ENCODE measurements at places on chromosomes 4 and X.

DNA sequence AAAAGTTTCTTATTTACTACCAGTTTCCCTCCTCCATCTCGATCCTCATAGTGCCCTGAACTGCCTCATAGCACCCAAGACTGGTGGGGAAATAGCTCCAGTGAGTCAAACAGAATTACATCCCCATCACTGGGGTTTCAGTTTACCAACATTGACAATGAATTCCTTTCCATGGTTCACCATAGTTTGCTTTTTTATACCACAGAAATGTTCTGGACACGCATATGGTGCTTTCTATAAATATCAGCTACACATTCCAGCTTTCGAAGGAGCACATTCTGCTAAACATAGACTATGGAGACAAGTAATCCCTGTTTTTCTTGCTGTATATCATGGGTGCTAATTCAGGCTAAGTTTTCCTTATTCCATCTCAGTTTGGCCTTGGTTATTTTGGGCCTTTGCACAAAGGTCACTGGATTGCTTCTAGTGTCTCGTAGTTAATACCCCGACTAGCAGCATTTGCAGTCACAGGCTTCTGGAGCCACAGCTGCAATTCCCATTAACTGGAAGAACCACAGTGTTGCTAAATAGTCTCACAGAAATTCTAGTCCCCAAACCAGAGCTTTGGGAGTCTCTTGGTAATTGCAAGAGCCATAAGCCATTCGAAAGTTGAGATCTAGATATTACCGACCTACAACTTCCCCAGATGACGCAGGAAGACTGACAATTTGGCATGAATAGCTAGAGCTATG, 53.4 kb upstream of the TRPC3 start:
- no peak for DNase-seq

GRCh38 chr4:133270021-133270570, 121.0 kb downstream of the PCDH10 start:
- DNase-seq: no peak

DNA sequence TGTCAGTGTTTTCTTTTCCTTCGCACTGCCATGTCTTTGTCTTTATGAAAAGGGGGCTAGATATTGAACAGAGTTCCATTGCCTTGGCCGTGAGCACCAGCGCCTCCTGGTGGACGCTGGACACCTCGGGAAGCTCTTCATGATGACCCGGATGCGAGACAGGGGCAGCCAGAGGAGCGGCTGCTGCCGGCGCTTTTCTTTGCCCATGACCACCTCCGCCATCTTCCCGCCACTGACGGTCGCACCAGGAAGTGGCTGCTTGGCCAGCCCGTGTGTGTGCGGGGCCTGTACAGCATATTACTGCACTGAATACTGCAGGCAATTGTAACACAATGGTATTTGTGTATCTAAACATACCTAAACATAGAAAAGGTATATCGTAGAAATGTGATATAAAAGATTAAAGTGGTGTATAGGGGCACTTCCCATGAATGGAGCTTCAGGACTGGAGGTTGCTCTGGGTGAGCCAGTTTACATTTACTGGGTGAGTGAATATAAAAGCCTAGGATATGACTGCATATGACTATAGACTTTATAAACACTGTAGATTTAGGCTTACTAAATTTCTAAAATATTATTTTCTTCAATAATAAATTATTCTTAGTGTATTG, 15.8 kb upstream of the GRIA2 start:
- DNase-seq: no peak

- no peak for DNase-seq
Observed at GRCh38 chrX:66013194-66013816, 26.6 kb downstream of the VSIG4 start.

- DNase-seq: peak; percentile 35
Observed at GRCh38 chr4:156971676-156972378, at the start of gene PDGFC. PDGFC (minus strand) TSS chr4:156971799; CDS start chr4:156970903, 896 bp downstream.

DNA sequence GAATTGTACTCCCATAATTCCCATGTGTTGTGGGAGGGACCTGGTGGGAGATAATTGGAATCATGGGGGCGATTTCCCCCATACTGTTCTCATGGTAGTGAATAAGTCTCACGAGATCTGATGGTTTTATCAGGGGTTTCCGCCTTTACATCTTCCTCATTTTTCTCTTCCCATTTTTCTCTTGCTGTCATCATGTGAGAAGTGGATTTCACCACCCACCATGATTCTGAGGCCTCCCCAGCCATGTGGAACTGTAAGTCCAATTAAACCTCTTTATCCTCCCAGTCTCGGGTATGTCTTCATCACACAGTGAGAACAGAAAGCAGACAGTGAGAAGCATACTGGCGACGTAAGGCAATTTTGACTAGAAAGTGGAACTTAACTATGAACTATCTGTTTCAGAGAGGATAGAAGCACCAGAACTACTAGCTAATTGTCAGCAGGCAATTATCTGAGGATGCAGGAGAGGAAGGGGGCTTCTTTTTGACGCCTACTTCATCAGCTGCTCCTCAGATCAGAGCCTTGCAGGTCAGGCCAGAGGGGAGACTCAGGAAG, 8.5 kb upstream of the GPR50 start:
- DNase-seq: no peak

DNA sequence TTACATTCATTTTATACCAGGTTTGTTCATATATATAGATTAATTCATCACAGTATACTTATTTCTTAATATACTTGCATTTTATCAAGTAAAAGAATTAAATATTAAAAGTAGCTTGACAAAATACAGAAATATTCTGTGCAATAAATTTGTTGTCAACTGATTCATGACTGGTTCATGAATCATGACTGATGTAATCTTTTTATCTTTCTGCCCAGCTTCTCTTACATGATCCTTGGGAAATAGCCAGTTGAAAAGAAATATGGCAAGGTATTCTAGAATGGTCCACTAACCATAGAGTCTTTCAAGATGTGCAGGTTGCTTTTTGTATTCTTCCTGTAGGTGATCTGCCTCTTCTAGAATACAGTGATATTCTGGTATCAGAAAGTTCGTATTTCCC, 4.2 kb upstream of the CCNA2 start:
- no peak for DNase-seq

GRCh38 chr4:102536768-102537167, 35.6 kb downstream of the NFKB1 start:
- DNase-seq: no peak

DNA sequence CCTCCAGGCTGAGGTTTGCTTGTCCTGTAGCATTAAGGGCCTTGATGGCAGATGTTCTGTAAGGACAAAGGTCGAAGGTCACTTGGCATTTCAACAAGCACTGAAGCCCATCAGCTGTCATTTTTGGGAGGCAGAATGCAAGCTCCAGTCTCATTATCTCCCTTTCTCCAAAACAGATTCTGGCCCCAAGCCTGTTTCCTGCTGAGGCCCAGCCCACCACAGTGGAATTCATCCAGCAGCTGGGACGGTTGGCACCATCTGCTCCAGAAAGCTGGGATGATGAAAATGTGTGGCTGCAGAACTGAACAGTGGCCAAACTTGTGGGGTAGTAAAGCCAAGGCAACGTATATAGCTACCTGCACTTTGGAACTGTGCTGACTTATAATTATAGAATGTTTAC, 17.7 kb upstream of the PPEF2 start:
- no peak for DNase-seq

- no peak for DNase-seq
Observed at GRCh38 chrX:144259054-144259453, 375.2 kb downstream of the UBE2NL start.

- DNase-seq: no peak
Observed at GRCh38 chr4:42865572-42866189, 26.8 kb upstream of the GRXCR1 start.

DNA sequence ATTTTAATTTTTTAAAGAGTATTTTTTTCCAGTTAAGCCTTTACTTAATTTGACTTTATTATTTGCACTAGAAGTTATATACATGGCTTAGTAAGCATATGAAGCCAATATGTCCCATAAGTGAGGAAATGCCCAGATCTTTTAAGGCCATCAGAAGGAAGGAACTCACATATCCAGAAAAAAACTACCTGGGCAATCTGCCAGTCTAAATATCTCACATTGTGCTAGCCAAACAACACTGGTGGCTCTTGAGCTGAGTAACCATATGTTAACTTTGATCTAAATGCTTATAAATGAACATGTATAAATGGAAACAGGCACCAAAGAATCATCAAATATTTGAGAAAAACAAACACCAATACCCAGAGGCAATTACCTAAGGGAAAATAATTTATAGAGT, 138.6 kb upstream of the APOOL start:
- no peak for DNase-seq

DNA sequence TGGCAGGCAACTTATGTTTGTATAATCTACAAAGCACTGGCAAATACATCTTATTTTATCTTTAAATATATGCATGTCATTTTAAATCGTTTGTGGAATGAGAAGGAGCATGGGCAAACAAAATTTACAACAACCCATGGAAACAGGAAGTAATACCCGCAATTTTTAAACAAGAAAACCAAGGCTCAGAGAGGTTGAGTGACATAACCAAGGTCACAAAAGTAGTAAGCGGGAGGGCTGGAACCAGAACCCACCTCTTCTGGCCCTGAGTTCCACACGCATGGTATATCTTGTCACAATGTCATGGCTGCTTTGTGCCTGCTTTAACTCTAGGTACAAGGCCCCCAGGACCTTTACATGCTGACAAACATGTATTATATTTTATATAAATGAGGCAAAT, 52.9 kb downstream of the SLC7A11 start:
- no peak for DNase-seq

DNA sequence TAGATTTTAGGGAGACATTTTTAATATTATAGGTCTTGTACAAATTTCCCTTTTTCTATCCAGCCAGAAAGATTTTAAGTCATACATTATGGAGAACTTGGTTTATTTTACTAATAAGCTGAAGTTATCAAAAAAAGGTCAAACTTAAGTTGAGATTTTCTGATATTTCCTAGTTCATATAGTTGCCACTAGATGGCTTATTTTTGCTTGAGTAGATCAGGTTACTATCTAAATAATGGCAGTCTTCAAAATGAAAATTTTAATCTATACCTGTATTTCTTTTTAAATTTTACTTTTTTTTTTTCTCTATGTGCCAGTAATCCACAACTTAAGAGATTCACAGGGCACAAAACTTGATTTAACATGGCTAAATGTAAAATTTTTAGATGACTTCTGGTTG, 52.3 kb downstream of the USP9X start:
- no peak for DNase-seq

GRCh38 chrX:14497184-14497666, 32.1 kb upstream of the GLRA2 start:
- no peak for DNase-seq

GRCh38 chrX:132786217-132786616, 172.2 kb downstream of the HS6ST2 start:
- DNase-seq: no peak

DNA sequence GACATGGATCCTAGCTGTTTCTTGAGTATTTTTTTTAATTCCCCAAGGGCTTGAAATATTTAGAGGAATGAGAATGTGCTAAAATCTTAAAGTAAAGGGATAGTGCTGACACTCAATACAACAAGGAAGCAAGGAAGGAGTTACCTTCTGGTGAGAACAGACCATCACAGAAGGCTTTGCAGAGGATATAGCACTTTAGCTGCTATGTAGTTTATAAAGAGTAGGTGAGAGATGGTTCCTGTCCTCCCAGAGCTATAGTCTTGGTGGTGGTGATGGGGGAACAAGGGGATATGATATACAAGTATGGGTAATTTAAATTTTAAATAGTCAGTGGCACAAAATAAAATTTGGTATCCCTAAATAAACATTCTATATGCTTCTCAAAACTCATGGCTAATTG, 47.6 kb downstream of the MTHFD2L start:
- DNase-seq: no peak

- DNase-seq: no peak
Observed at GRCh38 chr4:71069063-71069462, 75.6 kb downstream of the DCK start.

GRCh38 chrX:50818986-50819385, 5.0 kb upstream of the SHROOM4 start:
- DNase-seq: no peak

GRCh38 chrX:147848543-147849443, 62.9 kb upstream of the FMR1 start:
- DNase-seq: no peak

GRCh38 chr4:168811786-168812651, 198.0 kb downstream of the CBR4 start:
- no peak for DNase-seq

DNA sequence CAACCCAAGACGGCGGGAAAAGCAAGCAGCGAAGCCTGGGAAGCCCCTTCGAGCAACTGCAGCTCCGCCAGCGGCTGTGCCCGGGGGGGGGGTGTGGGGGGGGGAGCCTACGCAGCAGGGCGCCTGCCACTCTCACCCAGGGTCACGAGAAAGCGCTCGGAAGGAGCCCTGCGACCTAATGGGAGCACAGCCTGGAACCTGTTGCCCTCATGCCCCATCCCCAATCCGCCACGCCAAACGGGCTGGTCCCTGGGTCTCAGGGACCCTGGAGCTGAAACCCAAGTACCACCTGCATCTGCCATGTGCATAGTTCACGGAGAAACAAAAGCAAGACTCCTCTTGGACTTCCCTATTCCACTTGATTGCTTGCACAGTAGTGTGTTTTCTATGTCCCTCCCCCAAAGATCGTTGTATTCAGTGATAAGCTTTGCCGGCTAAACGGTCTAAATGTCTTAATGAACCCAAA, 359 bp upstream of the GAB3 start:
- no peak for DNase-seq

GRCh38 chr4:32203340-32203739, 1483.2 kb downstream of the PCDH7 start:
- no peak for DNase-seq

- no peak for DNase-seq
Observed at GRCh38 chr4:148109216-148109615, 333.0 kb downstream of the NR3C2 start.

- no peak for DNase-seq
Observed at GRCh38 chr4:76256032-76256431, 4.5 kb downstream of the FAM47E start.

- DNase-seq: no peak
Observed at GRCh38 chr4:184441461-184442313, 32.7 kb downstream of the IRF2 start.
